CD8-positive, alpha-beta memory T cell (primary cell): ENCODE measurements at places on chromosomes 3 and 15. TPM values are rescaled to one million over a fixed set of nuclear protein-coding genes. Genes with fewer than 3 reads are reported as not detected.
A peak's percentile ranks its signal among the peaks of the same experiment; 100 is the strongest.

DNA sequence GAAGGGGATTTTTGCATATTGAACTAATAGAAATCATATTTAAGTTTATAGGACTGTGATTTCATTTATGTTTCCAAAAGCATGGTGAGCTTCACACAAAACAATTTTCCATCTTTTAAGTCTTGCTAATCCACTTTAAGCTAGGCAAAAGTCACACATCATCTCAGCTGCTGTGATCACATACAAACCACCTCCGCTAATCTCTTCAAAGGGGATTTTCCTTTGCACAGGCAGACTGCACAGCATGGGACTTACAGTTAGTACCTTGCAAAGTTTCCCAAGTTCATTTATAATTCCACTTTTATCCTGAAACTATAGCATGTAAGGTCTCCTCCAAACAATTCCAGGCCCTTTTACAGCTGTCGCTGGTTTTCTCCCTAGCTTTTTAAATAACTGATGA lies 225.1 kb upstream of the CNTN3 start:
- no peak for DNase-seq

DNA sequence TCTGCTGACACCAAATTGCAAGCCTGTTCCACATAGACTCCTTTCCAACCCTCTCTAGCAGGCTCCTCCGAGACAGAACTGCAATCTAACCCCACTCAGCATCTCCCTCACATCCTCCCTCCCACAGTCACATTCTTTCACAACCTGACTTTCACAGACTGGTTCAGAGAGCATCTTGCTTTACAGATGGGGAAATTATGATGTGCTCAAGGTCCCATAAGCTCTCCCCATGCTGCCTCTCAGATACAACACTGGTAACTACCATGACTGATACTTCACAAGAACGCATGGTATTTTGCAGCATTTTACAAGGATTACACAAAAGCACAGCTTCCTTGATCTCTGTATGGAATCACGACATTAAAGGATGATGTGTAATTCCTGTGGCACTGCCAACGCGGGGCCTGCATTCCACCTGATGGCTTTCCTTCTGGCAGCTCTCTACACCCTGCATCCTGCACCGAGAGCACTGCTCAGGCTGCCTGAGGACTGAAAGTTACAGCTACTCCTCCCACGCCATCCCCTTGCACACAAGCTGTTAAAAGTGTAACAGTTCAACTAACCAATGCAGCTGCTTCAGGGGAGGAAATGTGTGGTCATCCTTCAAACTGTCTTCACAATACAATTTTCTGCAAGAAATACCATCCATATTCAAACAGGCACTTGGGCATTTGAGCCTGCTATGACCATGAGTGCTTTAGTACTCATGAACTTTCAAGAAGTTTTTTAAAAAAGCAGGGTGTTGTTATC lies 27.6 kb downstream of the TBC1D2B start:
- DNase-seq = peak; percentile 46

GRCh38 chr3:97960551-97960950 lies 11.7 kb downstream of the RIOX2 start:
- no peak for DNase-seq

- DNase-seq = no peak
These were observed 1.9 kb downstream of the RAB6B start for GRCh38 chr3:133893683-133894352.

GRCh38 chr3:50164984-50165909 lies 10.1 kb downstream of the SEMA3F start:
- DNase-seq = no peak

GRCh38 chr3:67033079-67033478 lies 35.0 kb downstream of the KBTBD8 start:
- DNase-seq = no peak

Gene GOLGA8M
- not detected for polyA plus RNA-seq

DNA sequence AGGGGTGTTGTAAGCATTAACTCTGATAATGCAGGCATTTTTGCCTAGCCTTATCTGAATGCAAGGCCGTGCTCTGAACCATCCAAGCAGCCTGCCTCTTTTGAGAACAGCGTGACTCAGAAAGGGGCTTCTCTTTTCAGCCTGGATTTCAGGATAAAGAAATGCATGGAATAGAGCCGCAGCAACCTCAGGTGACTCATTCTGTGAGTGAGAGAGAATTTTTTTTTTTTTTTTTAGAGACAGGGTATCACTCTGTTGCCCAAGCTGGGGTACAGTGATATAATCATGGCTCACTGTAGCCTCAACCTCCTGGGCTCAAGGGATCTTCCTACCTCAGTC lies 20.6 kb upstream of the PDE8A start:
- DNase-seq = no peak

Gene HRG
- not detected for polyA plus RNA-seq

DNA sequence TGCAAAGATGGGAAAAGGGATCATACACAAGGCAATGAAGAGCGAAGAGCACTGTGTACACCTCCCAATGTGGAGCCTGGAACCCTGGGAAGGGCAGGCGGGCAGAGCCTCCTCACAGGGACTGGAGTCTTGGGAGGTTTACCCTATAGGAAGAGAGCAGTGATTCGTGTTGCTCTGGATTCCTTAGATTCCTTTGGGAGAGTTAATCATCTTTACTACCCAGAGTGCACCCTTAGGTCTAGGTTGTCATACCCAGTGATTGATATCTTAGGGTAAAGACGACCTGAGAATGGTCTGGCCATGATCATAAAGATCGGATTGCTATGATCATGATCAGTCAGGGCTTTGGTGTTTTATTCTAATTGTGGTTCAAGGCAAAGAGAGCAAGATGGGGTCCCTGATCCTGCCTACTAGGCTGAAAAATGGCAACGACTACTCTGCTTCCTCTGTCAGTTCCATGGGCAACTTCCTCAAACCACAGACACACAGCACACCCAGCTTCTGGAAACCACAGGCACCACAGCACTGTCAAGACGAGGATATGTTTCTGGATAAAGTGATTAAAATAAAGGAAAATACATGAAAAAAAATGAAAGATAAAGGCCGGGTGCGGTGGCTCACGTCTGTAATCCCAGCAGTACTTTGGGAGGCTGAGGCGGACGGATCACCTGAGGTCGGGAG lies 20.4 kb upstream of the MAP6D1 start:
- DNase-seq = no peak

DNA sequence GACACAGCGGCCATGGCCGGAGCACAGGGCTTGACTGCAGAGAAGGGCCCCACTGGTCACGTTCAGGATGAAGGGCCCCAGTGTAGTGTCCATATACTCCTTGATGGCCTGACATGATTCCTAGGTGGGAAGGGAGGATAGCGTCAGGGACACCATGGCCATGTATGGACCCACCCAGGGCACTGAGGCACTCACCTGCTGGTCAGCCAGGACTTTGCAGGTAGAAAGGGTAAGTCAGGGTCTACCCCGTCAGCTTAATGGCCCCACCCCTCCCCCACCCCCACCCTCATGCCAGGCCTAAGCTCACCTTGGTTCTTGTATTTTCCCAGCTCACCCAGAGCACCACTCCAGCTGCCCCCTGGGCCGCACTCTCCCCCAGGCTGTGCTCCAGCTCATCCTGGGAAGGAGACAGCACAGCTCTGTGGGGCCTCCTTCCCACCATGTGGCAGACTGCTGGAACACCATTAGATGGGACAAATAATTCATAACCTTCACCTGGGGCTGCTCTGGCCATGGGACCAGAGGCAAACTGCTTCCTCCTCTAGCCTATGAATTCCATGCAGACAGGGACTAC lies 1.6 kb upstream of the HYAL3 start:
- DNase-seq = no peak

GRCh38 chr3:138450181-138450580 lies 15.8 kb downstream of the ESYT3 start:
- DNase-seq = no peak

Gene C3orf20
- polyA plus RNA-seq = not detected

GRCh38 chr15:35535365-35535916 lies 10.5 kb downstream of the DPH6 start:
- DNase-seq = no peak

DNA sequence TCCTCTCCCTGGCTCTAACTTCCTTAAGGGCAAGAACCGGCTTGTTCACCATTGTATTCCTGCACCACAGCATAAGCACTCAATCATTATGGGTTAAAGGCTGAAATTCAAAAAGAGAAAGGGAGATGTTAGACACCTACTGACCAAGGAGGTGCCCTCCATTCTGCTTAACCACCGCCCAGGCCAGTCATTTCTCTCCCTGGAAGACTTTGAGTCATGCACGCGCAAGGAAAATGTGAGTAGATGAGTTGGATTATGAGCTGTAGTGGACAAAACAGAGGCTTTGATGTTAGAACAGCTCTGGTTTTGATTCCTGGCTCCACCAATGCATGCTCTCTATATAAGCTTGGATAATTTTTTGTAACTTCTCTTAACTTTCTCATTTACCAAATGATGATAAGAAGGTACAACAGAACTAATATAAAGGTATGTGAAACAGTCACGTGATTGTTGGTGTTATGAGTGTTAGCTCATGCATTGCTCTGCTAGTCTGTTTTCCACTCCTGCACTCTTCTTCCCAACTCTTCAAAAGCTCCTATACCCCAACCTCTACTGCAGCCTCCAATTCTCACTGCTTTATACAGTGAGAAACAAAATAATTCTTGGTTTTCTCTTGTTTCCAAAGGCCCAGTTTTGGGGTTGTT lies 148.4 kb upstream of the ATP11B start:
- no peak for DNase-seq

GRCh38 chr3:9732080-9732739 lies 675 bp downstream of the BRPF1 start:
- peak; percentile 38 for DNase-seq

Gene GADL1
- polyA plus RNA-seq = not detected

- DNase-seq = no peak
These were observed 14.7 kb downstream of the MAP2K1 start for GRCh38 chr15:66401130-66402021.

Gene WNT5A
- polyA plus RNA-seq = not detected

DNA sequence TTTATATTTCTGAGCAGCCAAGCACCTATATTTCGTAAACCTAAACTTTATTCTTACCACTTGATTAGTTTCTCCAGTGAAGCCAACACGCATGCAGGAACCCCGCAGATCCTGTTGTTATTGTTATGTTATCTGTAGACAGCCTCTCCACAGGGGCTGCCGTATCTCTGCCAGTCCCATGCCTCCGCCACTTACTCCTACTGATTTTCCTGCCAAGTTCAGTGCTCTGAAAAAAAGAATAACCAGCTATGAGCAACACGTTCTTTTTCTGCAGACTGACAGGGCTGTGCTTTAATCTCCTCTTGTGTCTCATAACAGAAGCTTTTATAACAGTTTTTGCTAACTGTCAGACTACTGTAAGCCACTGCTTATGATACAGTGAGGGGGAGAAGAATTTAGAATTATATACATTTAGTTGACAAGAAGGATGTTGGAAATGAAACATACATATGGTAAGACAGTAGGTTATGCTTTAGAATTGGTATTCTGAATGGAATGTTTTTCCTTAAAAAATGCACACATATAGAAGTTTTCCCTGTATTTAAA lies 347.4 kb downstream of the SI start:
- DNase-seq = no peak

- DNase-seq = no peak
These were observed 28.3 kb downstream of the CCDC32 start for GRCh38 chr15:40536501-40536900.

- DNase-seq = no peak
These were observed 36.0 kb upstream of the BDH1 start for GRCh38 chr3:197591816-197592215.

- DNase-seq = no peak
These were observed 312.9 kb downstream of the NTRK3 start for GRCh38 chr15:87943626-87944025.

Gene GRIP2
- polyA plus RNA-seq = not detected

DNA sequence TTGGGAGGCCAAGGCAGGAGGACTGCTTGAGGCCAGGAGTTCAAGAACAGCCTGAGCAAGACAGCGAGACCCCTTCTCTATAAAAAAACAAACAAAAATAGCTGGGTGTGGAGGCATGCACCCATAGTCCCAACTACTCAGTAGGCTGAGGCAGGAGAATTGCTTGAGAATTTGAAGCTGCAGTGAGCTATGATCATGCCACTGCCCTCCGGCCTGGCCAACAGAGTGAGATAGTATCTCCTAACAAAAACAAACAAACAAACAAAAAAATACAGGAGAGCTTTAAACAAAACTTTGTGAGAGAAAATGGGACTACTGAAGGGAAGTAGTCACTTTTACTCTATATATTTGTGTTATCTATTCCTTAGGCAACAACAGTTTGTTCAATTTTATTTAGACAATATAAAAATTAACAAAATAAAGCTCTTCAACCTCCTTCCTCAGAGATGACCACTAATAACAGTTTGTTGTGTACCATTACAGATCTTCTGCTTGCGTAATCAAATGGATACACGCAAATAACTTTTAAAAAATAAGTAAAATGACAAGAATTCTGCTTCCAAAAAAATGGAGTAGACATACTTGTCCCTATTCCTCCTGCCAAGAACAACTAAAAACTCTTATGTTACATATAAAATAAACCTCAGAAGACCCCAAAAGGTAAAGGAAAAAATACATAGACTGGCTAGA lies 17.4 kb downstream of the PHC3 start:
- no peak for DNase-seq

DNA sequence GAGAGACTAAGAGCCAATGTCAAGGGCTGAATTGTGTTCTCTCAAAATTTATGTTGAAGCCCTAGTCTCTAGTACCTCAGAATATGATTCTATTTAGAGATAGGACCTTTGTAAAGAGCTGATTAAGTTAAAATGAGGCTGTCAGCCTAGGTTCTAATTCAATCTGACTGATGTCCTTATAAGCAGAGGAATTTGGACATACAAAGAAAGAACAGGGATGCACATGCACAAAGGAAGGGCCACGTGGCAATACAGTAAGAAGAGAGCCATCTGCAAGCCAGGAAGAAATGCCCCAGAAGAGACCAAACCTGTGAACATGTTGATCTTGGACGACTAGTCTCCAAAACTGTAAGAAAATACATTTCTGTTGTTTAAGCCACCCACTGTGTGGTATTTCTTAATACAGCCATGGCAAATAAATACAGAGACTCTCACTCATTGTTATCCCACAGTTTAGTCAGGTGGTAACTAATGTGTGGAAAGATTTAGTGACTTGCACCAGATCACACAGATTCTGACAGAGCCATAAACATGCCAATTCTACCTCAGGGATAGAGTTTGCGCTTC lies 652.2 kb downstream of the NAALADL2 start:
- no peak for DNase-seq

DNA sequence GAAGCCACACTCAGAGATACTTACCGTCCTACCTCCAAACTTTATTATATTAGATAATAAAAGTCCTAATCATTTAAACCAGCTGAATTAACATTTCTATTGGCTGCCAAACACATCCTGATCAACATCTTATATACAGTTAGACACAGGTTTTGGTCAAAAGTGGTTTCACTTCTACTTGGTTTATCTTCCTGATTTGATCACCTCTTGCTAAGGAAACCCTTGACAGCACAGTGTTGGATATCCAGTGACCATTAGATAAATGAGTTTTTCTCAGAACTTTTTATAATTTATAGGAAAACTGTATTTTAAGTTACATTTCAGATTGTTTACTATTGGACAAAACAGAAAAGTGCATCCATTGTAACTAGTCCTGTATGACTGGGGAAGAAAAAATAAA lies 198.4 kb upstream of the NR2F2 start:
- DNase-seq = no peak

DNA sequence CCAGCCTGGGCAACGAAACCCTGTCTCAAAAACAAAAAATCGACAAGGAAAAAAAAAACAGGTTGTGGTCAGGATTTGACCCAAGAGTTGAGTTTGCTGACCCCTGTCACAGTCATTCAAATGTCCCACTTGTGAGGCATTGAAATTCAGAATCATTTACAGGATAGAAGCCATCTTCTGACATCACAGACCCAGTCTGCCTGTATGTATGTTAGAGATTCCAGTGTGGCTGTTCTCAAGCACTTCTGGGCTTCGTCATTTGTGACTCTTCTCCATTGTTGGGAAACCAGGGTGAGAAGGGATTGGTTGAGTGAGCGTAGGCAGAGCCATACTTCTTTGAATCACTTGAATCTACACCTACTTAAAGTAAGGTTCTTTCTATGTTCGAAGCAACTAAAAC lies 57.1 kb downstream of the LMLN start:
- no peak for DNase-seq
